NCI-H2081 (cell line): ENCODE measurements at places on chromosomes 2 and 18.

GRCh38 chr2:221677688-221678087 lies 105.6 kb upstream of the EPHA4 start:
- DNase-seq, result no peak

DNA sequence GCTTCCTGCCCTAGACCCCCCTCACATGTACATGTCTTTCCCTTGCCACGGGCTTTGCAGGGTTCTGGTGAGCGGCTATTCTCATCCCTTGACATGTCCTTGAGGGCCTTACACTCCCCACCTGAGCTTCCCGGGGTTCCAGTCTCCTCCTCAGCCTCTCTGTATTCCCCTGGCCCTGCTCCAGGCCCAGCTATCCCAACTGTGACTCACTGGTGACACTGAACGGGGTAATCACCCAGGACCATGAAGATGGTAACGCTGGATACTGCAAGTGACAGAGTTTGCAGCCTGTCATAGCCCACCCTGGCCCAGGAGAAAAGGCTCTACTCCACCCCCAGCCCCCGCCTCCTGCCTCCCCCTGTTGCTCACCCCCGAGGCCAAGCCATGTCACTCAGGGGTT lies 27.3 kb downstream of the KIF3C start:
- DNase-seq, result no peak

GRCh38 chr2:223044092-223044836 lies 7.7 kb upstream of the KCNE4 start:
- DNase-seq, result no peak

GRCh38 chr18:48842259-48843061 lies 108.3 kb downstream of the SMAD7 start:
- no peak for DNase-seq

DNA sequence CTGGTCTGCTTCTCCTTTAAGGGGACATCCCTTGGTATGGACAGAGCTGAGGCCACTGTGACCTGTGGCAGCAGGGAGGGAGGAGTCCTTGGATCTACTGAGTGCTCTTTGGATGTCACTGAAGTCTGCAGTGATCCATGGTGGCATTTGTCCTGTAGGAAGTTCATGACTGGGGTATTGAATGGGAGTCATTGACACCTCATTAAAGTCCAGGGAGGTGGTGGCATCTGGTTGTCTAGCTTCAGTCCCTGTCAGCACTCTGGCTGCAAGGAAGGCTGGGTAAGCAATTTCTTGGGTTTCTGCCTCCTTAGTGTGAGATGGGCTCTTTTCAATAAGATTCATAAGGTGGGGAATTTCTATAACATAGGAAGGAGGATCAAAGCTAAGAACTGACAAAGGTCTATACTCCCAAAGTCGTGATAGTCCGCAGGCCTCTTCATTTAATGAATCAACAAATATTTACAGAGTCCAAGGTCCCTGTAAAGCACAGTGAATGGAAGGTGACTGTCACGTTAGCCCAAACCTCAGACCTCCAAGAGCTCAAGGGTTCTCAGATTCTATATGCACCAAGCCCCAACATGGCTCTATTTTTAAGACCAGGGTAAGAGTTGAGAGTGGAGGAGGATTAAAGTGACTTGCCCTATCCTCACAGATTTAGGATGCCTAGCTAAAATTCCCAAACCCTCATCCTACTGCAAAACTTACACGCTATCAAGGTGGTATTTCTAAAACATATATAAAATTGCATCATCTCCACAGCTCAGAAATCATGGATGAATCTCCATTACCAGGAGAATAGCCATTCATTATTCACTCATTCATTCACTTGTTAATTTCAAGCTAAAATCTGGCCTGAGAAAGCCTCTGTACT lies 40.2 kb downstream of the THNSL2 start:
- no peak for DNase-seq

GRCh38 chr2:145091967-145092366 lies 572.0 kb upstream of the ZEB2 start:
- no peak for DNase-seq

GRCh38 chr2:169945515-169945914 lies 118.3 kb downstream of the UBR3 start:
- no peak for DNase-seq
